ENCODE measurements at places on chromosomes 12 and 14.
A peak's percentile ranks its signal among the peaks of the same experiment; 100 is the strongest.

GRCh38 chr12:54622463-54623183 lies 12.1 kb downstream of the LACRT start:
- peak; percentile 57 for DNase-seq

DNA sequence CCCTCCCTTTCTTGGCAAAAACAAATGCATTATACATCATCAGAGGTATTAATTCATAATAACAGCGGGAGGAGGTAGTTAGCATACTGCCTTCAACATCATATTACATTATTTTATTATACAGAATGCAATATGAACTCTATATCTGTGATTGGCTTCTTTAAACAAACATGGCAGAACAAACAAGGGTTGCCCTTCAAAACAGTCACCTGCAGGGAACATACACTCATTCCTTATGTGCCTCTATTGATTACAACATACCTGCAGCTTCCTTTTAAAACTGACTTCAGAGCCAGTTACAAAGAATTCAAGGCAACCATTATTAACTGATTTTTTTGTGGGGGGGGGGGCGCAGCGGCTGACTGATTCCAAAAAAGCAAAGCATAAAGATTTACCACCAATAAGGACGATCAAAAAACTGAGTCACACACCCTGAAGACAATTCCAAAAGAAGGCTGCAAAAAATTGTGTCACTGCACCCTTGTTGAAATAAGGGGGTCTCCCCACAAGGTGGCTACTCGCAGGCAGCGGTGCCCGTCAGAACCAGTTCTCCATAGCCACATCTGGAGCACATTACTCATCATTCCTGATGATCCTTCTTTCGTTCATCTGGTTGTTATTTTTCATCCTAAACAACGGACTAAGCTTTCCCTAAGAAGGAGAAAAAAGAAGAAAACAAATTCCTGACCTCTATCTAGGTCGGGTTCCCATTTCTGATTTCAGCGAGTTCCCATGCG lies 51.8 kb downstream of the SMUG1 start:
- no peak for DNase-seq

DNA sequence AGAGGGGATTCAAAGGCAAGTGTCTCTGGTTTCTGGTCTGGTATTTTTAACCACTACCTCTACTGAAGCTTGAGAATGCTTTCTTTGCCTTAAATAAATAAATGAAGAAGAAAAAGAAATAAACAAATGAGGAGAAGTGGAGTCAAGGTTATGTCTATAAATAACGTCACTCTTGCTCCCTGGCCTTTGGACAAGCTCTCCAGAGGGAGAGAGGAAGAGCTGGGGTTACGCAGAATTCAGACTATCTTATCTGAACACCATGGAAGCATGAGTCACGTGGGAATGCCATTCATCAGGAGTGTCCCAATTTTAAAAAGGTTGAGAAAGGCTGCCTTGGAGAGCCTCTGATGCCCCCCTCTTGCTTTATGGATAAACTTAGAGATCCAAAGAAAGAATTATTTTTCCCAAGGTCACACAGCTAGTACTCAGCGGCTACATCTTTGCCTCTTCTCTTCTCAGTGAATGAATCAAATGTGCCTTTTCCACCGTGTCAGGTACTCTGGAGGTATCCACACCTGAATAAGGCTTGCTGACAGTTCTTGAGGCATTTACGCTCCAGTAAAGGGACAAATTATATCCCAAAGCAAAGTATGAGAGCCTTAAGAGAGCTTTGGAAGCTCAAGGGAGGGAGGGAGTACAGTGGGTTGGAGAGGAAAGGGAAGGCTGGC lies 12.9 kb upstream of the MSI1 start:
- no peak for DNase-seq

DNA sequence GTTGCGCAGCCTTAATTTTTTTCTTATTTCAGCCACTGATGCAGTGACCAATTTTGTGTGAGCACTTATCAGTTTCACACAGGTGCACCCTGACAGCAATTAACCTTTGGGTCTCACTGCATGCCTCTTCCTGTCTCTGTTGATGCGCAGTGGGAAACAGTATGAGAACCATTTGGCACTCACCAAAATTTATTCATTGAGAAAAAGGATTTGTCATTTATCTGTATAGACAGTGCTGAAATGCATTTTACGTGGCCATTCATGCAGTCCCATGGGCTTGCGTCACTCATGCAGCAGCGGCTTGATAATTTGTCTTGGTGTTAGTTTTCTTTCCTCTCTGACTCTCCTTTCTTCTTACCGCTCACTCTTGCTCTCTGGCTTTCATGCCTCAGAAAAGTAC lies 157.5 kb downstream of the C12orf75 start:
- DNase-seq = no peak

DNA sequence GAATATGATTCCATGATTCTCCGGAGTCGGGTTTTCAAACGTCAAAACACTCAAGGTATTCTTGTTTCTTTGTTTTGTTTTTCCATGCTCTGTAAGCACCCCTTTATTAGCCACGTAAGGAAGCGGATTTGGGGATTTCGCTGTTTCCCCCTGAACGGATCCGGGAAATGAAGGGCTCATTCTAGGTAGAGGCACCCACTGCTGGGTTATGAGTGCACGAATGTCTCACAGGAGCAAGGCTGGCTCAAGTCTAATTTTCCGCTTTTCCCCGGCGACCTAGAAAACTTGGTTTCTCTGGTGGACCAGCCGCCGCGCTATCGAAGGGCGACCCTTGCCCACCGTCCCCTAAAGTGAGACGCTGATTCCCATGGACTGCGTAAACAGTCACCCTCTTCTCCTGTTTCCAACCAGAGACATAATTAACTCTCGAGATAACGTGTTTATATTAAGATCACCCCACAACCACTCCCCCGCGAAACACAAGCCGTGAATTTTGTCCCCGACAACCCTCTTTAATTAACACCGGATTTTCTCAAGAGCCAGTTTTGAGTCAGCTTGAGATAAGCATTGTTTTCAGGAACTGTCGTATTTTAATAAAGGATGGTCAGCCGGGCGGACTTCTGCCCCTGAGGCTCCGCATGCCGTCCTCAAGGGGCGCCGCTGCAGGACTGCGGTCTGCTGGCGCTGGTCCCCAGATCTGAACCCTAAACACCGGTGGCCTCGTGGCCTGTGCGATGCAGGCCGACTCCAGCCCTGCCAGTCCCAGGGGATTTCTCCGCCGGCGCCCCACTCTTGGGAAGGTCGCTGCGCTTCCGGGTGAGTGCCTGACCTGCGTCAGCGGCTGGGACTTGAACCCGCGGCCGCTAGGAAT lies 515 bp upstream of the ABCC9 start:
- DNase-seq = no peak

GRCh38 chr14:102421411-102422057 lies 58.8 kb downstream of the TECPR2 start:
- no peak for DNase-seq

GRCh38 chr12:105451211-105451610 lies 120.7 kb downstream of the C12orf75 start:
- no peak for DNase-seq

GRCh38 chr14:34324363-34324795 lies 137.7 kb downstream of the SPTSSA start:
- DNase-seq = peak; percentile 42

GRCh38 chr14:60594062-60594461 lies 55.2 kb downstream of the SIX1 start:
- DNase-seq = no peak

GRCh38 chr12:5262885-5263284 lies 169.0 kb upstream of the NTF3 start:
- DNase-seq = no peak

GRCh38 chr12:70068743-70069142 lies 174.5 kb upstream of the CNOT2 start:
- no peak for DNase-seq

- no peak for DNase-seq
Observed at GRCh38 chr14:93548102-93548843, 117.5 kb downstream of the UNC79 start.

DNA sequence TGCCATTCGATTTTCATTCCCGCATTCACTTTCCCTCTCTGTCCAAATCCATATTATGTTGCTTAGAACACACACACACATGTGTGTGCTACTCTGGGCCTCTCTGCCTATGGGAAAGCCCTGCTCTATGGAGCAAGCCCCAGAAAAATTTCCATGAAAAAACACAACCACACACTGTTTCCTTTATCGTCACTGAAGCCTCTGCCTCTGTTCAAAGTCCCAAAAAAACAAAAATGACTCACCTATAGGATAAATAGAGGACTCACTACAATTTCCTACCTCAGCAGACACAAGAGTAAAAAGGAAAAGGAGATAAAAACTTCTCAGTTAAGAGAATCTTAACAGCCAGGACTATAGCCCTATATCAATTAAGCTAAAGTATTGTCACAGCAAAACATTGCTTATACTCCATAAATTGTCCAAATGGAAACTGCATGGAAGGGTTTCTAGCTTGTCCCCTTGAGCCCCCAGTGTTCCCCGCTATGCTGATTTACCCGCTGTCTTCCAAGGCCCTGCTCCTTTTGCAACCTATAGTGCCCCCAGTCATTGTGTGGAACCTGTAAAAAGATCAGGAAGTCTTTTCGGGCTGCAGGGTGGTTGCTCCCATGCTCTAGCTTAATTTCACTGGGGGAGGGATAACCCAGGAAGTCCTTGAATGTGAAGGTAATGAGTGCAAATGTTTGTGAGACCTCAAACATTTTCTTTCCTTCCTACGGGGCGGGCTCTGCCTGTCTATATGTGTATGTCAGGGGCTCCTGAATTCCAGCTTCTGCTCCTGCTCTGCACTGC lies 11.1 kb upstream of the PIP4K2C start:
- peak; percentile 44 for DNase-seq

DNA sequence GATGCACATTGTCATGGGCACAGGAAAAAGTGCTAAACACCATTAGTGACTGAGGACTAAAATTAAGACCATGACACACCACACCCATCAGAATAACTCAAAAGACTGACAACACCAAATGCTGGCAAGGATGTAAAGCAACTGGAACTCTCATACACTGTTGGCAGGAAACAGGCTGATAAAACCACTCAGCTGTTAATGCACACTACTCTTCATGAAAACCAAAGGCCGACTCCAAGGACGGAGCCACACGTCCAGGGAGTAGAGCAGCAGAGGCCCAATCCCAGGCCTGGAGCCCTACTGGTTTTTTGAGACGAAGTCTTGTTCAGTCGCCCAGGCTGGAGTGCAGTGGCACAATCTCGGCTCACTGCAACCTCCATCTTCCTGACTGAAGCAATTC lies 6.4 kb downstream of the RAD52 start:
- DNase-seq = no peak

GRCh38 chr14:45112896-45113781 lies 21.1 kb downstream of the FKBP3 start:
- DNase-seq = no peak

DNA sequence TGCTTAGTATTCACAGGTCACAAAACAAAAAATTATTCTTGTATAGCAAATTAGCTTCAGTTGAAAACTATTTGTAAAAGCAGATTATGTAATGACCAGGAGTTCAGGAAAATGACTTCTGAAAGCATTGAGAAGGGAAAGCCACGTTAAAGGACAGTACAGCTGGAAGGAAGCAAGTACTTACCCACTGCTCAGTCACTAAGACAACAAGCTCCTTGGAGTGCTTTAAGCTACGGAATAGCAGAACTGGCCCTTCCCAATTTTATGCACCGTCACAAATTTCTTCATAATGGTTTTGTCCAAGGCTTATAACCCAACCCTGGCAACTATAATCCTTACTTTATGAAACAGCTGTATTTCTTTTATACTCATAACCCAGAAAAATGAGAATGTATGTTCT lies 13.0 kb upstream of the SNAPC1 start:
- DNase-seq = no peak

DNA sequence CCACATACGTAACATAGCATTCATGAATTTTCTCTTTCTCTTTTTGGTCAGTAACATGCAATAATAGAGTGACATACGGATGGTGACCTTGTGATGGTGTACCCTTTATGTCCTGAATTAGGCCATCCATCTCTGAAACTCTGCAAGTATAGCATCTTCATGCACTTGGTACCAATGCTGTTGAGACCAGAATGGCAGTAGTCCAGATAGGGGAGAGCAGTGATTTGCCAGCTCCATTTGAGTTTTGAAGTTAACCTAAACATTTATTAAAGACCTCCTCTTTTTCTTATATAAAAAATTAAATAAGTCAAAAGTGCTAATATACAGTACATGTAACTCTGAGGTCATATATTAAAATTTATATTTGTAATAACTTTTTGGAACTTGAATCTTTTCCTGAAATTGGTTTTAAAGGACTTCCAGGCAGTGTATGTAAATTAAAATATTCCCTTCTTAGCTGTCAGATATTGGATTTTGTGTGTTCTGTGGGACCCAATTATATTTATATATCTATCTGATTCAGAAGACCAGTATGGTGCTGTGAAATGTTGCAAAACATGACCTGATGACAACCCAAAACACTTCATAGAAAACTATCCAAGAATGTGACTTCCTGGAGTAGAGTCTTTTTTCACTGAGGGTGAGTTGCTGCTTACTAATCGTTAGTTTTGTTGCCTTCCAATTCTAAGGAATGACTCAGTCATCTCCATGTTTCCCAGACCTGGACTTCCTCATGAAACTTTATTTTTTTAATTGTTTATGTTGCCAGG lies 3.5 kb downstream of the ELK3 start:
- no peak for DNase-seq

Data from SW480 (cell line).